Stimulated activated naive CD4-positive, alpha-beta T cell (primary cell): ENCODE measurements at places on chromosomes 3 and 15.

DNA sequence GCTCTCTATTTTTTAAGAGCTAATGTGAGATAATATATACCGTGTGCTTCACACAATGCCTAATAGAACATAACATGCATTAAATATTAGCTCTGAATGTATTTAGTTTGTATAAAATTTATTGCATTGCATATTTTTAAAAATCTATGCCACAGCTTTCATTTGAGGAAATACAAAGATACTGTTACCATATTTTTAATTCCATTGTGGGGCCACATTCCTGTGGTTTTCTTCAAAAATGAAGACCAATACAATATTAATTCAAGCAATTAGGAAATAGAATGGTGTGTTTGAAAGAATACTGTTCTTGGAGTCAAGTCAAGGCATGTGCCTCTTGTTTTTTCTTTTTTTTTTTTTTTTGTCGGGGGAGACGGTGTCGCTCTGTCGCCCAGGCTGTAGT, 95.4 kb upstream of the CADPS start:
- DNase-seq = no peak

DNA sequence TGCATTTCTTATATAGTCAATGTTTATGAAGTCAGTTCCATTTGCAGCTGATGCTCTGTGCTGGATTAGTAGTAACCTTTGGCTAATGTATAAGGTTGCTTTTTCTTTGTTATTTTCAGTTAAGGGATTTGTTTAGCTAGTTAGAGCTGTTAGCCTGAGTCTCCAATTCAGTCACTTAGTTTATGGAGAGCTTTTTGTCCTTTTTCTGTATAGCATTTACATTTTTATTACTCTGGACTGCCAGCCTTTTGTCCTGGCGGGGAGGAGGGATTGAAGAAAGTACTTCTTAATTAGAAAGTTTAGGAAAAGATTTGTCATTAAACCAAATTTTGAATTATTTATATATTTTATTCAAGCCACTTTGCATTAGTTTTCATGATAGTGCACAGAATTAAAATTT, 52.0 kb downstream of the DNAJC13 start:
- no peak for DNase-seq

- DNase-seq = no peak
Observed at GRCh38 chr3:5054098-5054497, 68.0 kb upstream of the ARL8B start.

GRCh38 chr15:57540736-57541135, 51.0 kb upstream of the MYZAP start:
- DNase-seq = no peak

DNA sequence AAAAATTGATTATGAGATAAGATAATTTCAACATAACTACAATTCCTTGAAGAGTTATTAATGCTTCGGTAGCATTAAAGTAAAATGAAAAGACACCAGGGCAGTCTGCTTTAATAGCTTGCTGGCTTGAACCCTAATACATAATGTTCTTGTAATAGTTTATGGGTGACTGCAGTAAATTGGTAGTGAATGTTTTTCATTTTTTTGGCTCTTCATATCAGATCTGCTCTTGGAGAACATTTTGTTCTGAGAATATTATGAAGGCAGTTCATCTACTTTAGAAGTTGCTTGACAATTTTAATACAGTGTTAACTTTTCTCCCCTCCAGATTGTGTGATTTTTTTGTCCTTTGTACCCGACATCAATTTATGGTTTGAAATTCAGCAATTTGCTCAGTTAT, 128.4 kb downstream of the ZBTB20 start:
- no peak for DNase-seq

DNA sequence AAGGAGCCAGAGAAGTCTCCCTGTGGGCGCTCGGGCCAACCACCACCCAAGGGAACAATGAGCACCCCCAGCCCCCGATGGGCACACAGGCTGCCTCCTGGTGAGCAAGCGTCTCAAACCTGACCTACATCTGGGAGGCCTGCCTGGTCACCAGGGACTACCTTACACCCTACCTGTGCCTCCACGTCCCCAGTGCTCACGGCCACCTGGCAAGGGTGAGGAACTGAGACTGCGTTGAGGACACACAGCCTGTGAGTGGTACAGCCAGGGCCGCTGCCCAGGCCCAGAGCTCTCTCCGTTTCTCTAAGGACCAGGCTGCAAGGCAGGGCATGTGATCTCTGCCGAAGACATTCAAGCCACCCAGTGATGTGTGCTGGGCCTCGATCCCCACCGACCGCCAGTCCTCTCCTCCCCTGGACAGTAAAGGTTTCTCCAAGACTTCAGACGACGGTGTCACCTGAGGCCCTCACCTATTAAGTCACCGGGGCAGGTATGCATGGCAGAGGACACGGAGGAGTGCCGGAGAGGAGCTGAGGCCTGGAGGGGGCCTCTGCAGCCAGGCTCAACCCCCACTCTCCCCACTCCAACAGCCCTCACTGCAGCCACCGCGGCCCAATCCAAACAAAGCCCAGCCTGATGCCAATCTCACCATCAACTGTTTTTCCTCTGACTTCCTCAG, 2.8 kb downstream of the GOLGA8A start:
- DNase-seq = no peak

DNA sequence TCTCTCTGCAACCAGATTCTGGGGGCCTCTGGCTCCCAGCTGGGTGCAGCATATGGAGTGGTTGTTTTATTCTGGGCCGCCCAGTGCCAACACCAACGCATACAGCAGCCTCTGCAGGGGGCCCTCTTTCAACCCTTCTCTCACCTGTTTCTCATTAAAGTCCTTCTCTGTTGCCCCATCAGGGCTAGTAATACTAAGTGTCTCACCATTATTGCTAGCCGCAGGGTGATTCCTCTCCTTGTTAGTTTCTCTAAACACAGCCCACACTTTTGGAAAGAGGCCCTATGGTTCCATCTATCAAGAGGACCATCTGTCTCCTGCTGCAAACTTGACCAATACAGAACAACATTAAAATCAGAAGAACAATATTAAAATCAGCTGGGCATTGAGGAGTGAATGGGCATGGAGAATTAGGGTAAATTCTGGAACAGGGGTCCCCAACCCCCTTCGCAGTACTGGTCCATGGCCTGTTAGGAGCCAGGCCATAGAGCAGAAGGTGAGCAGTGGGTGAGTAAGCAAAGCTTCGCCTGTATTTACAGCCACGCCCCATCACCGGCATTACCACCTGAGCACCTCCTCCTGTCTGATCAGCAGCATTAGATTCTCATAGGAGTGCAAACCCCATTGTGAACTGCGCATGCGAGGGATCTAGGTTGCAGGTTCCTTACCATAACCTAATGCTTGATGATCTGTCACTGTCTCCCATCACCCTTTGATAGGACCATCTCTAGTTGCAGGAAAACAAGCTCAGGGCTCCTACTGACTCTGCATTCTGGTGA, 36.5 kb downstream of the ALS2CL start:
- no peak for DNase-seq

DNA sequence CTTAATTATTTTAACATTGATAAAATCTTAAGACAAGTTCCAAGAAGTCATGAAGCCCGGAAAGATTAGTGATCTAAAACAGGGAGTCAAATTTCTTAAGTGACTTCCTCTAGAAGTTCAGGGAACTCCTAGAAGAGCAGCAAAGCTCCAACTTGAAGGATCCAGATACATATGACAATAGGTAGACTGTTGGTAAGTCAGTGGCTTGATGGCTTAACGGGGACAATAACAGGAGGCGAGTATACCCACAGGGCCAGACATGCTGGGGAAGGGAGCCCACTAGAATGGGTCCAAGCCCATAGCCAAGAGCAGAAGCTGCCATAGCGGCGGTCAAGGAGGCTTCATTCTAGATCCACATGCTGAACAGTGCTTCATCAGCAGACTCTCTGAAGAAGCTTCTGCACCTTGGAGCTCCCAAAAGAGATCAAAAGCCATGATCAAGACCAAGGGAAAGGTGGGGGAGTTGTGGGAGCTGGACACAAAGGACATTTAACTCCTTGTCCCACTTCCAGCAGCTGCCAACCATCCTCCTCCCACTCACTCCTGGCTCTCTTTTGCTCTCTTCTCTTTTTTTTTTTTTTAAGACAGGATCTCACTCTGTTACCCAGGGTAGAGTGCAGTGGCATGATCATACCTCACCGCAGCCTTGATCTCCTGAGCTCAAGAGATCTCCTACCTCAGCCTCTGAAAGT, 10.2 kb upstream of the CA12 start:
- DNase-seq = no peak

GRCh38 chr3:187016639-187017345, 86.5 kb downstream of the ST6GAL1 start:
- no peak for DNase-seq

- no peak for DNase-seq
Observed at GRCh38 chr15:42021593-42021992, 751 bp upstream of the PLA2G4E start.
